ENCODE measurements at places on chromosomes 4 and X. TPM values are rescaled to one million over a fixed set of nuclear protein-coding genes. Genes with fewer than 3 reads are reported as not detected.

The RBMX gene
- 202 TPM for total RNA-seq

The C1QTNF7 gene
- not detected for total RNA-seq

The POF1B gene
- total RNA-seq, result 3.1 TPM

DNA sequence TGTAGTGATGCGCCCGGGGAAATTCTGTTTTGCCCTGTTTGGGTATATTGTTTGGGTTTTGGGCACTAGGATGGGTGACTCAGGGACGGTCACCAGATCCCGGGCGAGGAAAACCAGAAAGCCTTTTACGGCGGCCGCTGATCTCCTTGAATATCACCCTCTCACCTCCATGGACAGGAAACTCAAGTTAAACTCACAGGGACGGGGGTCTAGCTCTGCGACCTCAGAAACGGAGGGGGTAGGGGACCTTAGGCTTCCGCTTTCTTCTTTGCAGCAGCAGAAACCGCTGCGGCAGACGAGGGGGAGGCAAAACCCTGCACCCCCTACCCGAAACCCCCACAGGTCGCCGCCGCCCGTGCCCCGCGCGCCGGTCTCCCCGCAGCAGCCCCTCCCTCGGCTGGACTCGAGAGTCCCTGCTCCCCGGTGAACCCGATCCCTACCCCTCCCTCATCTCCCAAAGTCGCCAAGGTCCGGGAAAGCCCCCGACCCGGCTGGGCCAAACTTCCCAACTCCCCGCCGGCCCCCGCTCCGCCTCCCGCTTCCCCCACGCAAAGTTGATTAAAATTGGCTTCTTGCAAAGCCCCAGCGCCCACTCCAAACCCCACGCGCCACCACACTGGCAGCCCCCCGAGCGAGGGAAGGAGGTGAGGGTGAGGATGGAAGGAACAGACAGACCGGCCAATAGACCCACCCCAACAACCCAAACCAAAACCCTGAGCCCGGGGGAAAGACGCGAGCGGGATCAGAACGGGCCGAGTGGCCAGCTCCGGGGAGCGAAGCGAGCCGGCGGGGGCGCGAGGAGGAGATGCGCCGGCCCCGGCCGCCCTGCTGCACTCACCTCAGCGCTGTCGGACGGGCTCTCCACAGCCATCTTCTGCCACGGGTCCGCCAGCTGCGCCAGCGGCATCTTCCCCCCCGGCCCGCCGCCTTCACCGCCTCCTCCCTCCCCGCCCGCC lies 705 bp downstream of the RPS6KA3 start:
- no peak for DNase-seq

- DNase-seq, result peak; percentile 78
Observed at GRCh38 chr4:153274967-153275366, 69.5 kb upstream of the MND1 start.

DNA sequence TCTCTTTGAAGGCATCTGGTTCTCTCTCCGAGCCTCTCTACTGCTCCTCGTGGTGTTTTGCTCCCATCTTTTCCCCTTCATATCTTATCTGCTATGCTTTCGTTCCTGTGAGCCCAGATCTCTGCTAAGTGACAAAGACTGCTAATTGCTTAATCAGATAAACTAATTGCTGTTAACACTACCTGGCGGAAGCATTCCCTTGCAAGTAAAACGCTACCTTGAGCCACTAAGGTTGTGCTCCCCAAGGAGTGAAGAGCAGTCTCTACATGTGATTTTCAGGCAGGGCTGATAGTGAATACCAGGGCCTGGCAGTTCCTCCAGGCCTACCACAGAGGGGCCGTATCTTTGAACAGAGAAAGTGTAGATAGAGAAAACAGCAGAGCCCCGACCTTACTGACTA lies 244.0 kb upstream of the GATB start:
- no peak for DNase-seq

DNA sequence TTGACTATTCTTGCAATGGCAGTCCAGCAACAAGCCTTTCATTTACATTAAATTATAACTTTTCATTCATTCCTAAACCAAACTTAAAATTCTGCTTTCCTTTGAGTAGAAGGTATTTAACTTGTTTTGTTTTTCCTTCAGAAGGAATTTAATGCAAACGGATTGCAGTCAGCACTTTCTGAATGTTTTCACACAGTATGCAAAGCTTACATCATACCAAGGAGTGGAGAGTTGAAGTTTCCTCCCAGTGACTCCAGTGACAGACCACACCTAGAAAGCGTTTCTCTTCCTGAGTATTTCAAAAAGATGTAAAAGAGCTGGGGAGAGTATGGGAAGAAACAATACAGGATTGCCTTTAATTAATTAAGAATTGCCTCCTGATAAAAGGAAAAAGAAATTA lies 8.1 kb downstream of the EPGN start:
- no peak for DNase-seq

- DNase-seq, result peak; percentile 15
Observed at GRCh38 chrX:28591542-28591941, 4.3 kb downstream of the IL1RAPL1 start.

DNA sequence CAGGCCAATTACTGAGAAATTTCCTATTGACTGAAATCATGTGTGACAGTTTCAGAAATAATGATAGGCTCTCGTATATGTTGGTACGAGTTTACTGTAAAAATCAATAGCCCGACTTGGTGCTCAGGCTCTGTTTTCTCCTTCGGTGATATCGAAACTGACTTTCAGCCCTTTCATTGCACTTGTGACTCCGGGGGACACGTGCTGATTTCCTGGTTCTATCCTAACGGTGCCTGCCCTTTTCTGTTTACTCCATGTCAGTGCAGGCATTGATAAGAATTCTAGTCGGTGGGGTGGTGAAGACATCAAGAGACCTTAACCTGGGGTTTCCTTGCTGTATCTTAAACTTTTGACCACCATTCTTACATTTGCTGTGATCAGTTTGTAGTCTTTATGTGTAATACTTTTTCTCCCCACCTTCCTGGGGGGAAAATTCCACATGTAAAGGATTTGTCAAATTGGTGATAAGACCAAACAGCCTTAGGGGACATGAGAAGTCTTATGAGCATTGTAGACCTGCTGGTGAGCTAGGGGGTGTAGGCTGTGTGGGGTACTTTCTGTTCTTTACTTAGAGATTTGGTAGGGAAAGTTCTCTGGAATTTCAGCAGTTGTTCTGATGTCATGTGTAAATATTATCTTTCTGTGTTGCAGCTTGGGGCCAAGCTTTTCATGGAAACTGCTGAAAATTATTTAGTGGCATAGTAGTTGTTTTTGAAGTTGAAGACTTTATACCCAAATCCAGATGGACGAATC lies 52.7 kb downstream of the TMEM131L start:
- DNase-seq, result no peak

DNA sequence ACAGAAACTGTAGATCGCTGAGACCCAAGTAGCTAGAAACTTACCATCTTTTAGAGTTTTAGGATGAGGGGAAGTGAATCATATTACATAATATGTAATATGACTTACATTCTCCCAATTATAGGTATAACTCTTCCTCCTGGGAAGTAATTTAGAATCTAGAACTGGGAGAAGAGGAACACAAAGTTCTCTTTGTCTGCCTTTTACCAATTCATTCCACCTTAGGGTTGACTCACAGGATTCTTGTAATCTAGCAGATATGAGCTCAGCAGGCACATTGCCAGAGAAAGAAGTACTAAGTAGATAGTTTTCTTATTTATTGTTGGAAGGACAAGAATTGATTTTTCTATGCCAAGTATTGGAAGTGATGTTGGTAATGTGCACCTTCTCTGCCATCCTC lies 58.0 kb upstream of the CCSER1 start:
- DNase-seq, result peak; percentile 60

GRCh38 chr4:2322227-2322626 lies 60.3 kb upstream of the MXD4 start:
- no peak for DNase-seq

DNA sequence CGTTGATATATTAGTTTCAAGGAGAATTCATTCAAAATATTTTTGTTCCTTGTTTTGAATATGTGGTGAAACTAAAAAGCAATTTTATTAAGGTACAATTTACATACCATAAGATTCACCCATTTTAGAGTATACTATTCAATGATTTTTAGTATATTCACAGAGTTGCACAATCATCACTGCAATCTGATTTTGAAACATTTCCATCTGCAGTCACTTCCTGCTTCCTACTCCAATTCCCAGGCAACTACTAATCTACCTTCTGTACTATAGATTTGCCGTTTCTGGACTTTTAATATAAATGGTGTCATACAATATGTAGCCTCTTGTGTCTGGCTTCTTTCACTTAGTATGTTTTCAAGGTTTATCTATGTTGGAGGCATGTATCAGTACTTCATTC lies 71.3 kb downstream of the SLC9A7 start:
- DNase-seq, result no peak
